ENCODE measurements at places on chromosomes 2 and 18. TPM values are rescaled to one million over a fixed set of nuclear protein-coding genes. Genes with fewer than 3 reads are reported as not detected.

The ESPNL gene
- not detected for total RNA-seq

The SALL3 gene
- total RNA-seq, result not detected

The MAP3K19 gene
- total RNA-seq, result not detected

The USP34 gene
- total RNA-seq, result 57.7 TPM

The STPG4 gene
- total RNA-seq, result not detected

The NT5C1B gene
- not detected for total RNA-seq

The SEPTIN10 gene
- 85.8 TPM for total RNA-seq

The FAP gene
- 1.3 TPM for total RNA-seq

The AFF3 gene
- total RNA-seq, result 9.7 TPM

- H3K27me3 ChIP-seq, result no peaks in the 10 kb centered on the region
- no peak for DNase-seq
- no peak overlapping the region for H3K4me3 ChIP-seq
- no peak overlapping the region for H3K27ac ChIP-seq
- H3K4me1 ChIP-seq, result peaks cover under 1% of the 10 kb centered on the region
Observed at GRCh38 chr2:31277621-31278020, 43.7 kb downstream of the EHD3 start.

- H3K4me1 ChIP-seq, result no peaks in the 10 kb centered on the region
- no peaks in the 10 kb centered on the region for H3K36me3 ChIP-seq
Observed at GRCh38 chr2:157469726-157470125, 25.8 kb upstream of the CYTIP start.

DNA sequence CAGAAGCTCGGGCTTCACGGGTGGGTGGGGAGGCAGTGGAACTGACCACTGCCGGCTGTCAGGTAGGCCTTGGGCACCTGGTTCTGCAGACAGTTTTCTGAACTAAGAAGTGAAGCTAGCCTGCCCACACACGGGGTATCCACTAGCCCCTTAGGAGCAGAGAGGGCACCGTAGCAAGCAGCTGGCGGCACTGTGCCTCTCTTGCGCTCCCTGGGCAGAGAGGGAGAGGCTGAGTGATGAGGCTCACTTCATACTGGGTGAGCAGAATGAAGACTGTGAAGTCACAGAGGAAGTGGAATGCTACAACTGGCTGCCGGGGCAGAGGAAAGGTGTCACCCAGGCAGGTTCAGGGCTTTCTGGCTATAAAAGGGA is 753 bp downstream of the ITPRIPL1 start:
- H3K4me1 ChIP-seq, result peaks cover 56% of the 10 kb centered on the region
- H3K27ac ChIP-seq, result peak overlapping the region; percentile 71
- peaks cover 7% of the 10 kb centered on the region for H3K27me3 ChIP-seq
- no peaks in the 10 kb centered on the region for H3K36me3 ChIP-seq
- H3K4me3 ChIP-seq, result peak overlapping the region; percentile 77
- no peak for DNase-seq

- H3K4me1 ChIP-seq, result no peaks in the 10 kb centered on the region
- no peaks in the 10 kb centered on the region for H3K27me3 ChIP-seq
- no peak for DNase-seq
- no peak overlapping the region for H3K4me3 ChIP-seq
- H3K36me3 ChIP-seq, result no peaks in the 10 kb centered on the region
Observed at GRCh38 chr18:11324956-11325882, 175.8 kb upstream of the PIEZO2 start.

- DNase-seq, result no peak
- no peaks in the 10 kb centered on the region for H3K4me1 ChIP-seq
- no peaks in the 10 kb centered on the region for H3K27me3 ChIP-seq
- H3K27ac ChIP-seq, result no peak overlapping the region
- no peak overlapping the region for H3K4me3 ChIP-seq
Observed at GRCh38 chr2:18346874-18347273, 213.6 kb downstream of the RDH14 start.

GRCh38 chr2:45172142-45172541 is 162.9 kb upstream of the SIX2 start:
- no peak overlapping the region for H3K4me3 ChIP-seq
- H3K4me1 ChIP-seq, result no peaks in the 10 kb centered on the region
- no peak for DNase-seq
- H3K27me3 ChIP-seq, result peaks cover 77% of the 10 kb centered on the region
- H3K36me3 ChIP-seq, result no peaks in the 10 kb centered on the region
- H3K27ac ChIP-seq, result no peak overlapping the region

DNA sequence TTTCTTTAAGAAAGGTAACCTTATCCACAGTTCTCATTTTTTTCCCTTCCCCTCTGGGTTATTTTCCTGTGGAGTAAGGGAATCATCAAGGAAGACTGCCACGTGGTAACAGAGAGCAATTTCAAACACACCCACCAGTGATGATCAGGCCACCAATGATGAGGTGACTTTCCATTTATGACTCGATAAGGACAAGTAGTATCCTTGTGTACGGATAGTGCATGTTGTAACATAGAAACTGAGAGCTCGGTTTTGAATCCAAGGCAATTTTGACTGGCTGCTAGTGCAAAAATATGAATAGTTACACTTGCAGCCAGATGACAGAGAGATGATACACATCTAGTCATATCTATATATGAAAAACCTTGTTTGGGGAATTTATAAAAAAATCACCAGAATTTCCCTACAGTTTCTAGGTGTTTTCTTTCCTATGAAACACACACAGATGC is 143.6 kb upstream of the TCF4 start:
- H3K27me3 ChIP-seq, result no peaks in the 10 kb centered on the region
- no peak for DNase-seq
- H3K4me1 ChIP-seq, result no peaks in the 10 kb centered on the region
- H3K36me3 ChIP-seq, result no peaks in the 10 kb centered on the region
- no peak overlapping the region for H3K4me3 ChIP-seq
- no peak overlapping the region for H3K27ac ChIP-seq

DNA sequence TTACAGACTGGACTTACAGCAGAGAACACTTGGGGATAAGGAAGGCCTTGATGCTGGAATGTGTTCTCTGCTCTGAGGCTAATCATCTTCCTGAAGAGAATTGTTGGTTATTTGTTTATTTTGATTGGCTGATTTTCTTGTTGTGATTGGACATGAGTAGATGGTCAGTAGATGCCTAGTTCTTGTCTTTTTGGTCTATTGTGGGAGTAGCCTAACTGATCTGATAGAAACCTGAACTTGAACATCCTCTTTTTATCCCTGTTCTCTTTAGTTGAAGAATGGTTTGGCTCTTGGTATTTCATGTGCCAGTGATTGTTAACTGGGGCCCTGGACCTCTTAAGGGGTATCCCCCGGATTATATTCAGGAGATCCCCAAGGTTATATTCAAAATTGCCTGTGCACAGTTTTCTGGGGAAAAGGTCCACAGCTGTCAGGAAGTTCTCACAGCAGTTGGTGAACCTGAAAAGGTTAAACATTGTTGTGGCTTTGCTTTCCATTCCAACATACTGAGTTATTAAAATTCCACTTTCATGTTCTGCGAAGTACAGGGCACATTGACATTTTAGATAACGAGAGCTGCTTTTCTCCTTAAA is 13.6 kb downstream of the TWSG1 start:
- H3K4me1 ChIP-seq, result peaks cover 10% of the 10 kb centered on the region
- H3K36me3 ChIP-seq, result peaks cover 22% of the 10 kb centered on the region
- H3K27ac ChIP-seq, result no peak overlapping the region
- DNase-seq, result no peak
- no peaks in the 10 kb centered on the region for H3K27me3 ChIP-seq

- H3K36me3 ChIP-seq, result no peaks in the 10 kb centered on the region
- no peak for DNase-seq
- H3K27me3 ChIP-seq, result no peaks in the 10 kb centered on the region
- H3K4me3 ChIP-seq, result no peak overlapping the region
- H3K27ac ChIP-seq, result no peak overlapping the region
Observed at GRCh38 chr2:232999354-232999753, 13.7 kb downstream of the NGEF start.

GRCh38 chr2:230984393-230985220 is 11.3 kb upstream of the SPATA3 start:
- peaks cover 4% of the 10 kb centered on the region for H3K4me1 ChIP-seq
- no peak overlapping the region for H3K4me3 ChIP-seq
- H3K36me3 ChIP-seq, result no peaks in the 10 kb centered on the region
- H3K27ac ChIP-seq, result no peak overlapping the region

DNA sequence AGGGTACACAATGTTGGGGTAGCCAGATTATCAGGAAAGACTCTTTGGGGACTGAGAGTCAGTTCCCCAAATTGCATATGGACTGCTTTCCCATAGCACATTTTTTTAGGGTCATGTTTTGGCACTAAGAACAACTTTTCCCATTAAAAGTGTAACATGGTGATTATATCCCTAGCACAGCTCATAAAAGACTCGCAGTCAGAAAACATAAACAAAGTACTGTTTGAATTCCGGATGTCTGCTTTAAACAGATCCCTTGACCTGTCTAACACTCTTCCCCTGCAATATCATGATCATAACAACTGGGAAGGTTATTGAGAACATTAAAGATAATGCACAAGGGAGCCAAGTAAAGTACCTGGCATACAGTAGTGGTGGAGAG is 262.2 kb downstream of the ASXL3 start:
- no peak overlapping the region for H3K27ac ChIP-seq
- no peaks in the 10 kb centered on the region for H3K27me3 ChIP-seq
- H3K36me3 ChIP-seq, result no peaks in the 10 kb centered on the region
- peaks cover 14% of the 10 kb centered on the region for H3K4me1 ChIP-seq

- H3K4me1 ChIP-seq, result no peaks in the 10 kb centered on the region
- H3K4me3 ChIP-seq, result no peak overlapping the region
- no peak overlapping the region for H3K27ac ChIP-seq
- peaks cover 99% of the 10 kb centered on the region for H3K36me3 ChIP-seq
- H3K27me3 ChIP-seq, result no peaks in the 10 kb centered on the region
- no peak for DNase-seq
Observed at GRCh38 chr2:36544638-36545338, 53.2 kb downstream of the FEZ2 start.

DNA sequence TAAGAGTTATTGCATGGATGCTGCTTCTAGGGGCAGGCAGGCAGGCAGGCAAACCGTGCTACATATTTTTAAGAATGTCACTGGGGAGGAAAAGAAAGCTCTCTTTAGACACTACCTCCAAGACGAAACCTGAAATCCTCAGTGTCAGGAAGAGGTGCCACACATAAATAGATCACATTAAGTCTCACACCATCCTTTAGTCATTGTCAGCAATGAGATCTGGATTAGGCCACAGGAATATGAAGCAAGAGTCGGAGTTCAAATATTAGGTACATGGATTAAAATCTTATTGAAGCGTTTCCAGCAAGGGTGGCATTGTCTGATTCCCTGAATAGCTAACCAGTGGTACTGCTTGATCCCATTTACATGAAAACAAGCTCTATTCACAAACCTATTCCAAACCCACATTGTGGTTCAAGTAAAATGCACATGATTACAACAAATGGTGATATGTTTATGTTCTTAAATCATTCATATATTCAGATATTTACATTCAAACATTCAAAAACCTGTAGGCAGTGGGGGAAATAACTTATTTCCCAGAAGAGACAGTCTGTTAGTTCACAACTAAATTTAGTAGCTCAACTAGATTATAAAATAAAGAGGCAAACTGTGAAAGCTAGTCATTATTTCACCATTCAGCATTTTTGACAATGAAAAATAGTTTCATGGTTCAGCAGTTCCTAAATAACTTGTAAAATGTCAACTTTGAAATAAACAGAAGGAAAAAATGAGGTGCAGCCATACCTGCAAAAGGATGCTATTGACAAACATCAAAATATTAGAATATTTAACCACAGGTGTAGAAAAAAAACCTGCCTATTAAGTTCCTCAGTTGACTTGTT is 195.4 kb upstream of the SIX3 start:
- no peak overlapping the region for H3K27ac ChIP-seq
- no peak for DNase-seq
- H3K4me1 ChIP-seq, result peaks cover 12% of the 10 kb centered on the region
- no peak overlapping the region for H3K4me3 ChIP-seq

DNA sequence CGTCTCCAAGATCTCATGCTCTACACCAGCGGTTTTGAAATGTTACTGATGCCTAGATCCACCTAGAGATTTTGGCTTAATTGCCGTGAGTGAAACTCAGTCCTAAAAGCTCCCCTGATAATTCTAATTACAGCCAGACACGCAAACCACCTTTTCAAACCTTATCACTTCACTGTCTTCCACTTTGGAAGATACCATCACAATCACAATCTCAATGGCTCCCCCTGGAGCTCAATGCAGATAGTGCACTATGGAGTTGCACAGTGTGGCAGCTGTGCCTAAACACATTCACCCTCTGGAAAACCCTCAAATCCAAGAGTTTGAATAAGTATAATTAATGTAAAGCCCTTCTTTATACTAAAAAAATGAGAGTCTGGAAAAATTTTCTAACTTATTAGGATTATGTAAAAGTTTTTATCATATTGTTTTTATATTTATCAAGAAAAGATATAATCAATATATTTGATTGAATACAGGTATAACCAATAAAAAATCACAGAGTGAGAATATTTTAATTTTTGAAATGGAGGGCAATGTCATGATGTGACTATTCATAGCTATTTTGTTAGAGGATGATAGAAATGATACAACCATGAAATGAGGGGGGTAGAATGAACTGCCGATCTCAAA is 102.9 kb upstream of the SLC8A1 start:
- no peaks in the 10 kb centered on the region for H3K36me3 ChIP-seq
- H3K4me3 ChIP-seq, result no peak overlapping the region
- H3K4me1 ChIP-seq, result no peaks in the 10 kb centered on the region
- DNase-seq, result no peak
- H3K27ac ChIP-seq, result no peak overlapping the region

GRCh38 chr18:48053881-48054816 is 123.7 kb upstream of the SMAD2 start:
- H3K27ac ChIP-seq, result peak overlapping the region; percentile 91
- H3K4me3 ChIP-seq, result no peak overlapping the region
- H3K27me3 ChIP-seq, result no peaks in the 10 kb centered on the region
- H3K4me1 ChIP-seq, result peaks cover 90% of the 10 kb centered on the region
- no peaks in the 10 kb centered on the region for H3K36me3 ChIP-seq

DNA sequence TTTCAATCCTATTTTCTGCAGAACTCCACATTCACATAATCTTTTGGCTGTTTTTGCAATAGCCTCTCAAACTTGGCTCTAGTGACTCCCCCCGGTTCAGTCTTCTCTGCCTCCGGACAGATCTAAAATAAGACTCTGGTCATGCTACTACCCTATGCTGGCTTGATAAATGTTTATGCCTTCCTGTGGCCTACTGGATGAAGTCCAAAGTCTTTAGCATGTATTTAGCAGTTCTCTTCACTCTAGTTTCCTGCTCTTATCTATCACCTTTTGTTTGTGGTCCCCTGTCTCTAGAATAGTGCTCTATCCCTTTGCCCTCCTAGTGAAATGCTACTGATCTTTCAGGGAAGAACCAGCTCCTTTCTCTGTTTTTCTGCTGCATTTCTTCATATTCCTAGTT is 14.4 kb downstream of the ADCYAP1 start:
- H3K4me3 ChIP-seq, result no peak overlapping the region
- no peak for DNase-seq
- H3K27me3 ChIP-seq, result no peaks in the 10 kb centered on the region

- H3K4me3 ChIP-seq, result no peak overlapping the region
- no peaks in the 10 kb centered on the region for H3K36me3 ChIP-seq
- DNase-seq, result no peak
- H3K4me1 ChIP-seq, result peaks cover 8% of the 10 kb centered on the region
Observed at GRCh38 chr2:10897956-10898355, 13.8 kb upstream of the KCNF1 start.
